ENCODE measurements at places on chromosomes 2 and 18.

DNA sequence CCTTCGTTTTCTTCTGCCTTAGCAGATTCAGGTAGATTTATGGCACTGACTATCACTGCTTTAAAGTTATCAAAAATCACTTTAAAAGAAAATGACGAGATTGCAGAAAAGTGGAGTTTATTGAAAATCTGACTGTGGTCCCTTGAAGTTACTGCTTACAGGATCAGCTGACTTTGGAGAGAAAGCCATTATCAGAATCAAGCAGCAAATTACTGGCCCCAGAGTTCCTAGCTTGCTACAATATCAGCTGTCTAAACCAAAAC lies 18.5 kb downstream of the MBP start:
- DNase-seq, result no peak

DNA sequence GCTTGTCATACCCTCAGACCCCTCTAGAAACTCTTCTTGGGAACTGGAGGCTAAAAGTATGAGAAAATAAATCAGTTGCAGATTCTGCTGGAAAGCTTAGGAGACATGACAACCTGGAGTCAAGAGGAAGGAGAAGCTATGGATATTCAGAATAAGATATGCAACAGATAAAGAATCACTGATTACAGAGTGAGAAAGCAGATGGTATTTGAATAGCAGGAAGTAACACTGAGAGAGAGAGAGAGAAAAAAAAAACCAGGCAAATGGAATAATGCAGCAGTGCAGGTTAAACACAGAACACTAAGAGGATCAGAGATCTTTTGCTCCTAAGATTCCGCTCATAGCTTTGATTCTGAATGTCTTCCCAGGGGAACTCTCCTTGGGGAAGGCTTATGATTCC lies 1284.1 kb upstream of the NXPH2 start:
- no peak for DNase-seq

DNA sequence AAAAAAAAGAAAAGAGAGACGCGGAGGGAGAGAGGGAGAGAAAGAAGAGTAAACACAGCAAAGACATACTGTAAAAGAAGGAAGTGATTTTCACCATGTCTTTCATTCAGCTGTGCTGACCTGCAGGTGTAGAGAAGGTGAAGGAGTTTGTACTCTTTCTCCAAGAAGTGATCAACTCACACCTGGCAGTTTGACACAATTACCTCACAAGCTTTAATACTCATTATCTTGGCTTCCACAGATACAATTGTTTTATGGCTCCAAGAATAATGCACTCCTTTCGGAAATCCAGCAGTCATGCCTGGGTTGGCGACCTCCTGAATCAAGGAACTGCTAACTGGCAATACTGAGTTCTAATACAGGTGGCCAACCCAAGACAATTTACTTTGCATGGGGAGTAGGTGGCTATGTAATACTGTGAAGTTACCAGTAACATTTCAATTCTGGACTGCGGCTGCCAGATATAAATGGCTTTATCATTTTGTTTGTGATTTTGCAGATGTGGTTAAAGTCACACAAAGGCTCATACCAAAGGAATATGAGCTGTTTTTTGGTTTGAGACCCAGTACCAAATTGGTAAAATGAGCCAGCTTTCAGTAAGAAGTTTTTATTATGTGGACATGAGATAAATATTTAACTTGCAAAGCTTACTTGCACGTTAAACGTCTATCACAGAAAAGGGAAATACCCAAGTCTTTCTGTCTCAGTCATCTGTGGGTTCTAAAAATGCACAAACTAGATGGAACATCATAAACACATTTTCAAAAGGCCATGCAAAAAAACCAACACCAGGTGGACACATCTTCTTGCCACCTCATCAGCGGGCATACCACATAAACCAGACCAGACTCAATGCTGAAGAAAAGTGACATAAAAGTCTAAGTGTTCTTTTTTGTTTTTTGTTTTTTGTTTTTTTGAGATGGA lies 69.3 kb downstream of the NCKAP5 start:
- DNase-seq, result no peak

GRCh38 chr18:22342625-22343024 lies 75.1 kb downstream of the CTAGE1 start:
- no peak for DNase-seq

- no peak for DNase-seq
Observed at GRCh38 chr2:214560176-214560575, 149.3 kb downstream of the VWC2L start.

DNA sequence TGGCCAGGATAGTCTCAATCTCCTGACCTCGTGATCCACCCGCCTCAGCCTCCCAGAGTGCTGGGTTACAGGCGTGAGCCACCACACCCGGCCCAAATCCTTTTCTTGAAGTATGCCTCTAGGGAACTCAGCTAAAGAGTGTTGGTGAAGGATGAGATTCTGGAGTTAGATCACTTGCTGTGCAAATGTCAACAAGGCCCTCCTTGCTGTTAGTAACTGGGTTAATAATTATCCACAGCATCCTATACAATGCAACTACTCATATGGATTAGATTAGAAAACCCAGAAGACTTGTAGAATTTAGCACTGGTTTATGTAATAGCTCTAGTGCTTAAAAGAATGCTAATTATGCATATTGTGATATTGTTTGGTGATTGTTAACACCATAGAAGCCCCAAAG lies 310.8 kb upstream of the TFPI start:
- no peak for DNase-seq

- DNase-seq, result peak; percentile 73
Observed at GRCh38 chr2:178449700-178450523, 1.1 kb downstream of the PRKRA start.

DNA sequence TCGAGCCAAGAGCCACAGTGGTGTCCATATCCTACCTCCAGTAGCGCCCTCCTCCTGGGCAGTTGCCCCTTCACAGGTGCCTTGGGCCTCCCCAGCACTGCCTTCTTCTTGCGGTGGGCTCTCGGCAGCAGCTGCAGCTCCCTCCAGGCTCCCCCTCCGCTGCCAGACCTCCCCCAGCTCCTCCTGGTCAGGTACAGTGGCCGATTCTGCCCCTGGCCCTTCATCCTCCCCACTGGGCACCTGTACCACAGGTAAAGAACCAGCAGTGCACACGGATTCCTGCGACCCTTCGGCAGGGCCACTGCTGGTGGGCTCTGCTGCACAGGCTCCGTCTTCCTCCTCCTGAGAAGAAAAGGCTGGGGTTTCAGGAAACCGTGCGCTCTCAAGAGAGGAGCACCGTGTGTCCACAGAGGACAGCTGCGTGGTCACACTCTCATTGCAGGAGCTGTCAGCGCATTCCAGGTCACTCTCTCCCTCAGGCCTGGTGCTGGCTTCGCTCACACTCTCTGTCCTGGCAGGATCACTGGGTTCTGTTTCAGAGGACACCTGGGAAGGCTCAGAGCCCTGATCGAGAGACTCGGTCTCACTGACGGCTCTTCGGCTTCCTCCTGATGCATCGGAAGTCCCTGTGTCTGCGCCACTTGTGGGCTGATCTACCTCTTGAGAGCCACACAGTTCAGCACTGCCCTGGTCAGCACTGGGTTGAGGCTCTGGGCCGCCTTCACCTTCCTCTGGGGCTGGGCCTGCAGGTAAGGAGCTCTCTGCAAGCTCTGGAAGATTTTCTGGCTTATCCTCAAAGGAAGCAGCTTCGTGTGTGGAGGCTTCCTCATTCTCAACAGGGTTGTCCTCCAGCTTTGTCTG lies 147.4 kb upstream of the STK17B start:
- DNase-seq, result no peak

- DNase-seq, result no peak
Observed at GRCh38 chr2:111022633-111023032, 98.1 kb upstream of the BCL2L11 start.

GRCh38 chr18:75161256-75162028 lies 47.5 kb downstream of the PTGR3 start:
- no peak for DNase-seq

- DNase-seq, result no peak
Observed at GRCh38 chr18:2412281-2412680, 159.0 kb downstream of the METTL4 start.

DNA sequence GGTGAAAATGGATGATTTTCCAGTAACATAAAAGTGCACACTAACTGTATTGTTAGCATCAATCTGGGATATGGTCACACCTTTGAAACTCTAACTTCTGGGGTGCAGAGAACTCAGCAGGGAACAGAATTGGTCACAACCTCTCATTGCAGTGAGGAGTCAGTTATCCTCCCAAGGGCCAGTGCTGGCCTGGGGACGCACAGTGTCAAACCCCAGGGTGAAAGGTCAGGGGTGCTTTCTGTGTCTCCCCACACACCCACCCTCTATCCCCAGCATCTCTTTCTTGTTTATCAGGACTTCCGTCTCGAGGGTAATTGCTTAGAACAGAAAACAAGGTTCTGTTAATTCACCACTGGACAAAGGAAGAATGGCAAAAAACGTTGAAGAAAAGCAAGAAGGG lies 208.7 kb downstream of the DLGAP1 start:
- no peak for DNase-seq

GRCh38 chr2:182020286-182021070 lies 34.8 kb downstream of the PPP1R1C start:
- no peak for DNase-seq

DNA sequence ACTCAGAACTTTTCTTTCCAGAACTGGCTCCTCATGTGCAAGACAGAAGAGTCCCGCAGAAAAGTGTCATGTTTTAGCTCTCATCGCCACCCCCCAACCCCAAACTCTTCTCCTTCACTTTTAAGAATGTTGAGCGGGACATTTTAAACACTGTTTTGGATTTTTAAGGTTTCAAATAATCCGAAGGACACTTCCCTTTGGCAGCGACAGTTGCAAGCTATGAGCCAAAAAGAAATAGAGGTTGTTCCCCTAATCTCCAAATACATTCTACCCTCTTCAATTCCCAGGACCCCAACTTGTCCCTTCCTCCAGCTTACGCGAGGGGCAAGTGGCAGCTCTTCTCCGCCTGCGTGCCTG lies 678 bp upstream of the UBE2E3 start:
- no peak for DNase-seq

GRCh38 chr2:234676783-234677450 lies 180.0 kb upstream of the ARL4C start:
- DNase-seq, result no peak

GRCh38 chr2:236776695-236777251 lies 207.1 kb downstream of the ACKR3 start:
- no peak for DNase-seq

DNA sequence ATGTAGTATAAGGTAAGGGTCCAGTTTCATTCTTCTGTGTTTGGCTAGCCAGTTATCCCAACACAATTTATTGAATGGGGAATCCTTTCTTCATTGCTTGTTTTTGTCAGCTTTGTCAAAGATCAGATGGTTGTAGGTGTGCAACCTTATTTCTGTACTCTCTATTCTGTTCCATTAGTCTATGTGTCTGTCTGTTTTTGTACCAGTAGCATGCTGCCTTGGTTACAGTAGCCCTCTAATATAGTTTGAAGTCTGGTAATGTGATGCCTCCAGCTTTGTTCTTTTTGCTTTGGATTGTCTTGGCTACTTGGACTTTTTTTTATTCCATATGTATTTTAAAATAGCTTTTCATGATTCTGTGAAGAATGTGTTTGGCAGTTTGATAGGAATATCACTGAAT lies 222.1 kb downstream of the XIRP2 start:
- no peak for DNase-seq

GRCh38 chr2:160375802-160376469 lies 117.7 kb downstream of the RBMS1 start:
- no peak for DNase-seq

DNA sequence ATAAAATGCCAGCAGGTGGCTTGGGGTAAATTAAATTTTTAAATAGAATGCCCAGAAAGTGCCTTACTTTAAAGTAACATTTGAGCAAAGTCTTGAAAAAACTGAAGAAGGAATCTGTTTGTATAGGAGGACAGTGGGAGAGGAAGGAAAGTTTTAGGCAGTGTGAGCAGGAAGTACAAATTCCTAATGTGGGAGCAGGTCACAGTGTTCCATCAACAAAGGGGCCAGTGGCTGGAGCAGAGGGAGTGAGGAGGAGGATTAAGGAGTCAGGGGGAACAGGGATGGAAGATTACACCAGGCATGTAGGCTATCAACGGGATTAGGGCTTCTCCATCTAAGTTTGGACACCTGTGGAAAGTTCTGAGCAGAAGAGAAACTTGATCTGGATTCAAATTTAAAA lies 439.2 kb upstream of the REG3G start:
- no peak for DNase-seq

DNA sequence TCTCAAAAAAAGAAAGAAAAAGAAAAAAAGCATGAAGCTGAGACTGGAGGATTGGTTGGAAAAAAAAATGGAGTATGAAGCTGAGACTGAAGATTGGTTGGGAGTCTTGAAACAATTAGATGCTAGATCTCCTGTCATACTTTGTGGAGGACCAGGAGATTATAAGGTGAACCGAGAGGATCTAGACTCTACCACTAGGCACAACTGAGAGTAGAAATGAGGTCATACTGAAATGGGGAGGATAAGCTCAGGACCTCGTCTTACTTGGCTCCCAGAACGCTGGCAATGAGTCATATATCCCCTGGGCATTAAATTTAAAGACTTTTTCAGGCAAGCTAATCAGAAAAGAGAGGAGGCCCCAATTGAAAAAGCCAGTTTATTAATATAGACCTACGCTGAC lies 3.3 kb upstream of the ORC2 start:
- no peak for DNase-seq

GRCh38 chr2:127678531-127678930 lies 3.2 kb upstream of the LIMS2 start:
- no peak for DNase-seq

DNA sequence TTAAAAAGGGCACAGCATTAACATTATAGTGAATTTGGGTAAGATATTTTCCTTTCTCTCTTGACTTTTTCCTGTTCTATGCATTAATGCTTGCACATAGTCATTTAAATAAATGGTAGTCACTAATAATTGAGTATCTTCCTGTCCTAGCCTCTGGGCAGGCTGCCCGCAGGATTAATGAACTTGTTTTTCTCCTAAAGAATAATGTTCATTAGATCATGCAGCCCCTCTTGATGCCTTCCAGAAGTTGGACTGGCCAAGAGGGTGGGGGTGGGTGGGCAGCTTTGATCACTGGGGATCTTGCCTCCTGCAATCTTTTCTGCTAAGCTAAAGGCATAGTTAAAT lies 514.5 kb upstream of the CDH2 start:
- no peak for DNase-seq

DNA sequence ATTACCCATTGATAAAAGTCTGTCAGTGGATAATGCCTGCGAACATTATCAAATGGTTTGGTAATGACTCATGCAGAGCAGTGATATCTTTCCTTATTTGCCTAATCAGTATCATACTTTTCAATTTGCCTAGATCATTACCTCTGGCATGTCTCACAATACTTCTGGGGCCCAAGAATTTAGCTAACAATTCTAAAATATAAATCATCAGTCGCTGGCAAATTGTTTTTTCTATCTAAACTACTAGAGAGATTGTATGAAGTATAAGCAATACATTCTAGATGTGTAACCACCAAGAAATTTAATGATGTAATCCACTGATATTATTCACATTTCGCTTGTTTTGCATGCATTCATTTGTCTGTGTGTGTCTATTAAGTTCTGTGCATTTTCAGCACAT lies 191.2 kb upstream of the CDH19 start:
- no peak for DNase-seq

All from left lobe of liver (tissue), 2 donors.